ENCODE measurements at places on chromosomes 2 and 18. TPM values are rescaled to one million over a fixed set of nuclear protein-coding genes. Genes with fewer than 3 reads are reported as not detected.

RAB3GAP1 gene
- 60.7 TPM for total RNA-seq

COMMD1 gene
- 49.5 TPM for total RNA-seq

POTEC gene
- not detected for total RNA-seq

ASPRV1 gene
- 0.32 TPM for total RNA-seq

BOLL gene
- total RNA-seq: not detected

RAB6C gene
- total RNA-seq: not detected

FBXO15 gene
- total RNA-seq: 0.15 TPM

CCNYL1 gene
- 30.9 TPM for total RNA-seq

HOXD13 gene
- not detected for total RNA-seq
